ENCODE measurements at places on chromosomes 7 and 10. TPM values are rescaled to one million over a fixed set of nuclear protein-coding genes. Genes with fewer than 3 reads are reported as not detected.
A peak's percentile ranks its signal among the peaks of the same experiment; 100 is the strongest.

- H3K27me3 ChIP-seq, result no peaks in the 10 kb centered on the region
- DNase-seq, result no peak
- H3K36me3 ChIP-seq, result peaks cover 59% of the 10 kb centered on the region
- H3K27ac ChIP-seq, result no peak overlapping the region
- peaks cover 74% of the 10 kb centered on the region for H3K4me1 ChIP-seq
These were observed 11.8 kb downstream of the PPP2R2D start for GRCh38 chr10:131912620-131913019.

DNA sequence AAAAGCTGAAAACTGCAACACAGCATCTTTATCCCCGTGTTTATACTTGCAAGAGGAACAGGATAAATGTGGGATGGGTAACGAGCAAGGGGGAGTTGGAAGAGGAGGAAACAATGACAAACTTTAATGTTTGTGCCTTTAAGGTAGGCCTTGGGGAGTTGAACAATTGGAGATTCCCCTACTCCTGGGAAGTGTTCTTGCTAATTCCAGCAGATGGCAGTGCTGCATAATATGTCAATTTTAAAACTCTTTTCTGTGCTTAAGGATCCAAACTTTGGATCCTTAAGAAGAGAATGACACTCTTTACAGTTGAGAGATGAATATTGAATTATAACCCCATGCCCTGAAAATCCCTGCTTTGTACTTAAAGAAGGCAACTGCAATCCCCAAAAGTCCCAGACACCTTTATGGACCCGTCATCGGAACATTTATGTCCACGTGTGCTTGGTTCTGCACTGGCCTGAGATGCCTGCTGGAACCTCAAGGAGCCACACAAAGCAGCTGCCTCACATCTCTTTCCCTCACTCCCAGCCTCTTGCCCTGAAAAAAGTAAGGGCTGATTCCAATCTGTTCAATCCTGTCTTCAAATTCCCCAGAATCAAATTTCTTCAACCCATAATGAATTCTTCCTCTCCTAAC lies 12.0 kb downstream of the IFIT5 start:
- H3K4me1 ChIP-seq, result peaks cover under 1% of the 10 kb centered on the region
- no peak overlapping the region for H3K4me3 ChIP-seq
- H3K27ac ChIP-seq, result no peak overlapping the region
- peaks cover 3% of the 10 kb centered on the region for H3K27me3 ChIP-seq

DNA sequence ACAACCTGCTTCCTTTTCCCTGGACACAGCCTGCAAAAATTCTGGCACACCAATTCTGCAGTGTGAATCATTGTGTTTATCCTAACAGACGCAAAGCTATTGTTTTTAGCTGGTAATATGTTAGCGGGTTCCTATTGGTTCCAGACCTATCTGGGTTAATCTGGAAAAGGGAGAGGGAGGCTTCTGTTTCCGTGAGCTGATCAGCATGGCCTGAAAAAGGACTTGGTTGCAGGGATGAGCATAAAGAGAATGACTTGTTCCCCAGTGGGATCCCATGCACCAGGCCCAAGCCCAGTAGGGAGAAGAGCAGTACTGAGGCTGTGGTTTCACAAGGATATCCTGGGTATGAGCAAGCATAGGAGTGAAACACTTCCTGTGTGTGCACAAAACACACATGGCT lies 78.4 kb downstream of the PDE1C start:
- no peaks in the 10 kb centered on the region for H3K4me1 ChIP-seq
- no peaks in the 10 kb centered on the region for H3K27me3 ChIP-seq
- no peak for DNase-seq
- no peak overlapping the region for H3K4me3 ChIP-seq

The PTPN20 gene
- 0.11 TPM for total RNA-seq

The CHST3 gene
- 0.36 TPM for total RNA-seq

DNA sequence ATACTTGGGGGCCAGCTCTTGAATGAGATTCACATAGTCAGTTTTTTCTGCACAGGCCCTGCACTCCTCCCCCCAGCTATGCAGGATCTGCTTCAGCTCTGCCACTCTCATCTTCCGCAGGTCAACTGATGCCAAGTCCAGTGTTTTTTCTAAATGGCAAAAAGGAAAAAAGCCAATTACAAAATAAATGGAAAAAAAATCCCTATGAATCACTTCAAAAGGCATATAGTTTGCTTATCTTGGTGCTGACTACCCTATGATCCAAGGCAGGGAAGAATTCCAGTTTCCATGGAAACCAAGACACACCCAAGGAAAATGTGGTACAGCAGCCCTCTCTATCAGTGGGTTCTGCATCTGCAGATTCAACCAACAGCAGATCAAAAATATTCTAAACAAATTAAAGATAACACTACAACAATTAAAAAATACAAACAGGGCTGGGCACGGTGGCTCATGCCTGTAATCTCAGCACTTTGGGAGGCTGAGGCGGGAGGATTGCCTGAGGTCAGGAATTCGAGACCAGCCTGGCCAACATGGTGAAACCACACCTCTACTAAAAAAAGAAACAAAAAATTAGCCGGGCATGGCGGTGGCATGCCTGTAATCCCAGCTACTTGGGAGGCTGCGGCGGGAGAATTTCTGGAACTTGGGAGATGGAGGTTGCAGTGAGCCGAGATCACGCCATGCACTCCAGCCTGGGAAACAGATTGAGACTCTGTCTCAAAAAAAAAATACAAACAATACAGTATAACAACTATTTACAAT lies 17.6 kb downstream of the CDNF start:
- H3K4me3 ChIP-seq, result no peak overlapping the region
- H3K36me3 ChIP-seq, result no peaks in the 10 kb centered on the region
- no peak for DNase-seq
- no peak overlapping the region for H3K27ac ChIP-seq
- peaks cover 3% of the 10 kb centered on the region for H3K4me1 ChIP-seq

- H3K36me3 ChIP-seq, result no peaks in the 10 kb centered on the region
- no peak for DNase-seq
- H3K27me3 ChIP-seq, result no peaks in the 10 kb centered on the region
- no peak overlapping the region for H3K27ac ChIP-seq
- no peak overlapping the region for H3K4me3 ChIP-seq
These were observed 222.8 kb upstream of the PRKCQ start for GRCh38 chr10:6802759-6803426.

DNA sequence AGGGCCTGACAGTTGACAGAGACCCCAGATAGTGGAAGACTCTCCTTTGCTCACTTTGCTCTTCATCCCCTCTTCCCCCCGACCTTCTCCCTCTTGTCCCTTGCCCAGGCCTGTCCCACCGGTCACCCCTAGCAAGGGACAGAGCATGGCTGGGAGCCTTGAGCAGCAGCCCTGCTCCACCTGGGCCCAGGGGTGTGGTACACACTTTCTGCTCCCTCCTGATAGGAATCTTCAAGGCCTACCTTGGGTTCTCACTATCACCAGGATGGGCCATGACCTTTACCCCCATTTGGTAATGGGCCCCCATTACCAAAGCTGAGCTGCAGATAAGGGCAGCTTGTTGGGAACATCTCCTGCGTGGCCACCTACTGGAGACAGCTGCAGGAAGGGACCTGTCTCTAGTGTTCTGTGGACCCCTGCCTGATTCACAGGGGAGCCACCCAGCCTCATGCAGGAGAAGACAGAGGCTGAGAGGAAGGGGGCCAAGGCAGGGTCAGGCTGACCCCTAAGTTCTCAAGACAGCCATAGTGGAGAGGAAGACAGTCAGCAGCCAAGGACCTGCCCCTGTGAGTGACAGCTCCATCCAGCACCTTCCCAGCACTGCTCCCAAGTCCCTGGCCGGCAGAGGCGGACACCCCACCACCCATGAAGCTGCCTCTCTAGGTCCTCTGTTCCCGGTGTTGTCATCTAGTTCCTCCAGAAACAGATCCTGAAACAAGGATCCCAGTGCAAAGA lies 913 bp upstream of the NPC1L1 start:
- H3K4me1 ChIP-seq, result no peaks in the 10 kb centered on the region
- H3K27ac ChIP-seq, result no peak overlapping the region

The GIMAP8 gene
- total RNA-seq, result 8.6 TPM

- no peaks in the 10 kb centered on the region for H3K27me3 ChIP-seq
- H3K4me3 ChIP-seq, result peak overlapping the region; percentile 75
- H3K4me1 ChIP-seq, result peaks cover 50% of the 10 kb centered on the region
- H3K27ac ChIP-seq, result peak overlapping the region; percentile 93
- H3K36me3 ChIP-seq, result peaks cover 52% of the 10 kb centered on the region
- DNase-seq, result peak; percentile 68
These were observed 4.6 kb downstream of the ARPC1B start for GRCh38 chr7:99379043-99379577.

DNA sequence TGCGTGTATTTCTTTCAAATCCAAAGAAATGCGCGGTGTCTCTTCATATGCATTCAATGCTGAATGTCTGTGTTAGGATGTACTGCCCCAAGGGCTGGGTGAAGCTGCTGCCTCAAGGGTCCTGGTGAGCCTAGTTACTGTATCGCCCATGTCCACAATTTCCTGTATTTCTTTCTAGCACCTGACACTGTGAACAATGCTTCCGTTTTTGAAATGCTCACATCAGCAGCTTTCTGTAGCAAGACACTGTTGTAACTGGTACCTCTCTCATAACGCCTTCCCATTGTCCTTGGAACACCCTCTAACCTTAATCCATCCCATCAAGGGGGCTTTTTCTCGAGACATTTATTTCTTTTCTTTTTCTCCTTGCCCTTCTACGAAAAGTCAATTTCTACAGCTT lies 25.1 kb downstream of the NRP1 start:
- DNase-seq, result no peak
- H3K36me3 ChIP-seq, result no peaks in the 10 kb centered on the region
- peaks cover 5% of the 10 kb centered on the region for H3K27me3 ChIP-seq
- H3K27ac ChIP-seq, result no peak overlapping the region
- H3K4me3 ChIP-seq, result no peak overlapping the region

The DOCK4 gene
- 0.31 TPM for total RNA-seq

DNA sequence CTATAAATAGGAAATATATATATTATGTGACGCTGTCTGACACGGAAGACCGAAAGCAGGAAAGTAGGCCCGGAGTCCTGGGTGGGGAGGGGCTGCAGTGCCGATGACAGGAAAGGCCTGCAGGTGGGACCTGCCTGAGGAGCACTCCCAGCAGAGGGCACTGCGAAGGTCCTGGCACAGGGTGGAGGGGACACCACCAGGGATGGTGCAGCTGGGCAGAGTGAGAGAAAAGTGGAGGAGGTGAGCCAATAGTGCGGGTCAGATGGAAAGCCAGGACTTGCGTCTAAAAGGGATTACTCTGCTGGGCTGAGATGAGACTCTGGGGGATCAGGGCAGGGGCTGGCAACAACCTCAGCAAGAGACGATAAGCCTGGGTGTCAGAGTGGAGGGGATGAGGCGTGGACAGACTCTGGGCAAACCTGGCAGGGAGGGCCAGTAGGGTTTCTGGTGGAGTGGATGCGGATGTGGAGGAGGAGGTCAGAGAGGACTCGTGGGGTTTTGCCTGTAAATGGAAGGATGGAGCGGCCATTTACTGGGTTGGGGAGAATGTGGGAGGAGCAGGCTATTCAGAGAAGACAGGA lies 118.2 kb upstream of the ZNF746 start:
- no peaks in the 10 kb centered on the region for H3K27me3 ChIP-seq
- peaks cover 10% of the 10 kb centered on the region for H3K4me1 ChIP-seq
- peaks cover 76% of the 10 kb centered on the region for H3K36me3 ChIP-seq
- H3K27ac ChIP-seq, result no peak overlapping the region

The CASTOR2 gene
- 3.1 TPM for total RNA-seq

- H3K36me3 ChIP-seq, result peaks cover 33% of the 10 kb centered on the region
- peak overlapping the region; percentile 87 for H3K4me3 ChIP-seq
- H3K4me1 ChIP-seq, result peaks cover 40% of the 10 kb centered on the region
- H3K27me3 ChIP-seq, result no peaks in the 10 kb centered on the region
These were observed 818 bp downstream of the DLD start for GRCh38 chr7:107891636-107892366.

DNA sequence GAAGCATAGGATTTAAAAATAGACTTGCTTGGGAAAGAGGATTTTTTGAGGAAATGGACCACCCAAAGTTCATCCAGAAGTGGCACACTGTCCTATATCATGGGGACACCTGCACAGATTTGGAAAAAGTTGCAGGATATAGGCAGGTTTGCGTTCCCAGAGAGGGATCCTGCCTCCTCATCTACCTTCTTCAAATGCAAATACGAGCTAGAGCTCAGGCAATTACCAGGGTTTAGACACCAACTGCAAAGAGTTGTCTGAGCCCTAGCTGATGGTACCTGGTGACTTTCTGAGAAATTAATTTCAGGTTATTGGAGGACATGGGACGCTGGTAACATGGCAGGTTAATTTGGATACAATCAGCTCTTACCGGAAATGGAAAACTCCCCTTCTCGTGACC lies 423.7 kb upstream of the MTPN start:
- no peak overlapping the region for H3K27ac ChIP-seq
- DNase-seq, result no peak
- H3K36me3 ChIP-seq, result no peaks in the 10 kb centered on the region
- H3K4me1 ChIP-seq, result no peaks in the 10 kb centered on the region

DNA sequence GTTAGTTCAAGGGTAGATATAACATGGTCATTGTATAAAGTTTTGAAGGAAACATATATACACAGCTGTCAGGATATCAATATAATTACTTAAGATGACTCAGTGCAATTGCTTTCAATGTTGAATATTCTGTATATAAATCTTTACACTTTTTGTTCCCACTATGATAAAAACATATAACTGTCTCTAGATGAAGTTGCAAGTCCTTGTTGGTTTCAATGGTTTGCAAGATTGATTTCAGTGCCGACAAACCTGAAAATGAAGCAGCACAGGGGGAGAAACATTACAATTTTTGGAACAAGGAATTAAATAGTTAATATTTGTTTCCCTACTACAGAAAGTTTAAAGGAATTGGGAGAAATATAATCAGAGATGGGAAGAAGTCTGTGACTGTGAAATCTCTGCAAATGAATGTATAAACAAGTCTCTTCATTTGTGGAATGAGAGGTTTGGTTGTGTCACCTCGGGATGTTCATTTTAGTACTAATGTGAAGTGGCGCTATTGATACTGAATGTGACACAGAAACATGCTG lies 54.1 kb downstream of the OR13A1 start:
- H3K27me3 ChIP-seq, result peaks cover 15% of the 10 kb centered on the region
- no peak overlapping the region for H3K27ac ChIP-seq
- DNase-seq, result no peak
- H3K4me3 ChIP-seq, result no peak overlapping the region

- no peak overlapping the region for H3K4me3 ChIP-seq
- H3K27me3 ChIP-seq, result peaks cover 26% of the 10 kb centered on the region
- no peaks in the 10 kb centered on the region for H3K36me3 ChIP-seq
- H3K4me1 ChIP-seq, result no peaks in the 10 kb centered on the region
These were observed 9.7 kb upstream of the BICC1 start for GRCh38 chr10:58502956-58503355.

DNA sequence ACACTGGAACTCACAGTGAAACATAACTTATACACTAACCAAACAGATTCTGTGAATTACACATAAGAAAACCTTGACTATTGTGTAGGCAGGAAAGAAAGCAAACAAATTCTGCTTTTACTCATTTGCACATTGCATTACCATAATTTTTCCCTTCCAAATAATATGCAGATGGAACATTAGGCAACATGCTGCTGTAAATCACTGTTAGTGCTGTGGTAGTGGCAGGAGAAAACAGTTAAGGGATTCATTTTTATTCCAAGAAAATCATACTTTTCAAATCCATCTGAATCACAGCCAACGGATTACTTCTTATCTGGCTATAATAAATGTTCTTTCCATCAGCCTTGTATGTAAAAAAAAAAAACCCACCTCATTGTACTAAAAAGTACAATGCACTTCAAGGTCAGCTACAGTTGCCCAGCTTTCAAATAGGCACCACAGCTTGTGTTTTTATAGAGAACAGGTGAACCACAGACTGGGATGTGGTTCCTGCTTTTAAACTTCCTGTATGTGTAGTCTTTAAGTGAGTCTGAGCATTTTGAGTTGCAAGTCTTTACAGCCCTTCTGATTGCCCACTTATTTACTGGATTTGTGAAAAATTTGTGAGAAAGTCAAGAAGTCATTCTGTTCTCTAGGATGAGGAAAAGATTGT lies 590.0 kb upstream of the SEMA3D start:
- DNase-seq, result no peak
- no peaks in the 10 kb centered on the region for H3K27me3 ChIP-seq
- no peak overlapping the region for H3K27ac ChIP-seq

The IGF2BP3 gene
- 1.1 TPM for total RNA-seq

The TDRD1 gene
- total RNA-seq, result 0.05 TPM
